ENCODE measurements at places on chromosomes 6 and 20.

GRCh38 chr6:21749754-21750153 is 156.2 kb downstream of the SOX4 start:
- DNase-seq = no peak

GRCh38 chr6:83594941-83595340 is 82.6 kb downstream of the PRSS35 start:
- DNase-seq = no peak

- no peak for DNase-seq
These were observed 1.4 kb upstream of the RALGAPB start for GRCh38 chr20:38471245-38471644.

- DNase-seq = no peak
These were observed 381.5 kb downstream of the TFAP2A start for GRCh38 chr6:10033223-10033829.

GRCh38 chr6:106509420-106510089 is 119.7 kb downstream of the RTN4IP1 start:
- no peak for DNase-seq

- DNase-seq = no peak
These were observed 61.3 kb upstream of the HEY2 start for GRCh38 chr6:125688138-125688537.

DNA sequence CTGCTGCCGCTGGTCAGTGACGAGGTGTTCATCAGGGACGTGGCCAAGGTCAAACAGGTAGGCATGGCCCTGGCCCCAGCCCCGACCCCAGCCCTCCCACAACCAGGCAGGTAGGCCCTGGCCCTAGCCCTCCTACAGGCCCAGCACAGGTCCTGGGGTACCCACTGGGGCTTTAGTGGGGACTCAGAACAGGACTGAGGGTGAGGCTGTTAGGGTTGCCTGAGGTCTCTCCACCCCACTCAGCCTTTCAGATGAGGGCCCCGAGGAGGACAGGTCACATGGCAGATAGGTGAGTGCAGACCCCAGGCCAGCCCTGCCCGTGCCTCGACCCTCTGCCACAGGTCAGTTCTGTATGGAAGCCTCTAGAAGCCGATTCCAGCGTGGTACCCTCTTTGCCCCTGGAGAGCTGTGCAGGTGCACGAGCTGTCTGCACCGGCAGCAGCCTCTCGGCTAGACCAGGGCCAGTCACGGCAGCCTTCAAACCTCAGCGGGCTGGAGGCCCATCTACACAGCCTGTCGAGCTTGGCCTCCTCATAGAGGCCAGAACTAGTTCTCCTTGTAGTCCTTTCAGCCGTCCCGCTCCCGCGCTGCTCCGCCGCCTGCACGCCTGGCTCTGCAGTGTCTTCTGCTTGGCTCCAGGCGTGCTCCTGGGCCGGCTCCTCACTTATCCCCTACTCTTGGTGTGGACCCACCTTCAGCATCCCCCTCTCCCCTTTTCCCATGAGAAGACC is 35.5 kb downstream of the PYGB start:
- no peak for DNase-seq

GRCh38 chr6:87180105-87180728 is 24.9 kb downstream of the ZNF292 start:
- no peak for DNase-seq

DNA sequence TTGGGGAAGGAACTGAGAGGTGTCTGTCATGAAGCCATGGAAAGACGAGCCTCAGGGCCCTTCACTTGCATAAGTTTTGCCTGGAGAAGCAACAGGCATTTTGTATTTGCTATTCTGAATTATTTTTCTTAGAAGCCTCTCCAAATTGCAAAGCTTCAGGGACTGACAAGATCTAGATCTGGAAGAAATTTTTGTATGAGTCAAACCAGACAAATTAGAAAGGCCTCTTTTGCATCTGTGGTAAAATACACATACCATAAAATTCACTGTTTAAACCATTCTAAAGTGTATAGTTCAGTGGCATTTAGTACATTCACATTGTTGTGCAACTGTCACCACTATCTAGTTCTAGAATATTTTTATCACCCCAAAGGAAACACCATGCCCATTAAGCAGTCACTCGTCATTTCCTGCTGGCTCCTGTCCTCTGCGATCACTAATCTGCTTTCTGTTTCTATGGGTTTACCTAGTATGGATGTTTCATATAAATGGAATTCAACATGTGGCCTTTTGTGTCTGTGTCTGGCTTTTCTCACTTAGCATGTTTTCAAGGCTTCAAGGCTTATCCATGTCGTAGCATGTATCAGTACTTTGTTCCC is 269.1 kb downstream of the PHF3 start:
- DNase-seq = no peak

DNA sequence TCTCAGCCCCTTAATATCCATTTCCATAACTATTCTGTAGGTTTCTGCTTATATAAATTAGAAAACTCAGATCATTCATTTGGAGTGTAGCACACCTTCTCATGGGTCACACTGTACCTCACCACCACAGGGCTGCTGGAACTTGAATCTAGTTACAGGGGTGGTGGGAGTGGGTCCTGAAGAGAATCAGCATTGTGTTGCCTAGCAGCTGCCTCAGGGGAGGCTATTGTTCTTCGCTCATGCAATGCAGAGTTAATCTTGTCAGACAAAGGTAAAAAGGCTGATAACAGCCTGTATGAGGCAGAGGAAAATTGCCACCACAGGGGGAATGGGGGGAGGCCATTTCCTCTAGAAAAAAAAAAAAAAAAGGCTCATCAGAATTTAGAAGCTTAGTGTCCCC is 496.0 kb upstream of the ADGRB3 start:
- DNase-seq = no peak

- DNase-seq = no peak
These were observed 46.7 kb upstream of the CARMIL1 start for GRCh38 chr6:25232479-25232878.

DNA sequence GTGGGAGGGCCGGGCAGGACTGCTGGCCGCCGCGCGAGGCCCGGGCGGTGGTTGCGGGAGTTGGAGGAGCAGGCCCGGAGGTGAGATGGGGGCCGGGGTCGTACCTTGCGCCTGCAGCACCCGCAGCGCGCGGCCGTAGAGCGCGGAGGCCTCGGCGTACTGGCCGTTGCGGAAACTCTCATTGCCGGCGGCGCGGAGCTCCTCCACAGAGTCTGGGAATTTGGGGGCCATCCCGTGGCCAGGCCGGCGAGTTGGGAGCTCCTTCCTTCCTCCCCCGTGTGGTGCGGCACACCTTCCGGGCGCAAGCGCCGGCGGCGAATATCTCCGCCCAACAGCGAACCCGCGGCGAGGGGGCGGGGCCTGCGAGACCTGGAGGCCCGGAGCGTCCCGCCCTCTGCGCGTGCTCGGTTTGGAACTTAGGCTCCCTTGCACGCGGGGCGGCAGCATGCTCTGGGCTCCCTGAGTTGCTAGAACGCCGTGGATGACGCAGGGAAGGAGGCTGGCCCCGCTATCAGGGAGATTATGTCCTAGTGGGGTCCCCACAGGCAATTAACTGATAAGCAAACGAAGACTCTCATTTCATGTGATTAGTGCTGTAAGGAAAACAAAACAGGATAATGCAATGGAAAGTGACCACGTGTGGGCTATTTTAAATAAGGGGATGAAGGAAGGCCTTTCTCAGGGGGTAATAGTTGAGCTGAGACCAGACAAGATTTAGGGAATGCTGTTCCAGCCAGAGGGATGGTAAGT is at the start of gene TOMM34:
TSS of gene TOMM34 (minus strand) at position 295 of the 750 bp plus-strand sequence. CDS start at position 231, 64 bp downstream.
- peak; percentile 92 for DNase-seq

GRCh38 chr6:144753023-144753705 is 468.0 kb downstream of the UTRN start:
- no peak for DNase-seq

DNA sequence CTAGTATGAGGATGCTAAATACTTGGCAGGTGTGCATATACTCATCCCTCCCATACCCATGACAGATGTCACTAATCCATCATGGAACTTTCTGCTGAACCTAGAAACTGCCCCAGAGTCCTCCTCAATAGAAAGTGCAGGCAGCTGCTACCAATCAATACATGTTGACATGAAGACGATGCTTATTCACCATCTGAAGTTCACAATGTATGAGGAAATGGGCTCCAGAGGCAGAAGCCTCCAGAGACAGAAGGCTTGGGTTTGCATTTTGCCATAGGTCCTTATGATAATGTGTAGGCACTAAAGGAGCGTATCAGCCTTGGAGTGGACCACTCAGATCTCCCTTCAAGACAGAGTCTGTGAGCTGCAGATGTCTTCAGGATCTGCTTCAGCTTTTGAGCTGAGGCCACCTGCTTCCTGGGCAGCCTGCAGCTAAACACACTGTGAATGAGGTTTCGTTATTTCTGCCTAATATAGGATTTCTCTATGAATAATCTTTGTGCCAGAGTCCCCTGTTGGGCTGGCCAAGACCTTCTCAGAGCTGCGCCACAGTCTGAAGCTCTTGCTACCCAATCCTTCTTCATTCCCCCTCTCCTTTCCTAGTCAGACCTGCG is 7.5 kb upstream of the KIAA1755 start:
- no peak for DNase-seq

DNA sequence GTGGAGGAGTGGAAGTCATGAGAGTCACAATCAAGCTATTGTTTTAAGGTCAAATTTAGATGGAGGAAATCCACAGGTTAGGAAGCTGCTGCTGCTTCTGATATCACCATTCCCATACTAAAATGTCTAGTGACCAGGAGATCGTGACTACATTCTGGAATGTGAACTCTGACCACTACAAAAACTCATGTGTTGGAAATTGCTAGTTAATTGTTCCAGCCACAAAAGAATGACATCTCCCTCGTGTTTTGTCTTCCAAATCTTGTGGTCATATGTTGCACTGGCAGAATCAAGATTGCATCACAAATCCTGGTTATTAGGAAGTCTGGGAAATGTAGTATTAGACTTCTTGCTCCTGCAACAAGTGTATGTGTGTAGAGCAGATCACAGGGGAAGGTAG is 441.9 kb downstream of the CD109 start:
- DNase-seq = no peak

DNA sequence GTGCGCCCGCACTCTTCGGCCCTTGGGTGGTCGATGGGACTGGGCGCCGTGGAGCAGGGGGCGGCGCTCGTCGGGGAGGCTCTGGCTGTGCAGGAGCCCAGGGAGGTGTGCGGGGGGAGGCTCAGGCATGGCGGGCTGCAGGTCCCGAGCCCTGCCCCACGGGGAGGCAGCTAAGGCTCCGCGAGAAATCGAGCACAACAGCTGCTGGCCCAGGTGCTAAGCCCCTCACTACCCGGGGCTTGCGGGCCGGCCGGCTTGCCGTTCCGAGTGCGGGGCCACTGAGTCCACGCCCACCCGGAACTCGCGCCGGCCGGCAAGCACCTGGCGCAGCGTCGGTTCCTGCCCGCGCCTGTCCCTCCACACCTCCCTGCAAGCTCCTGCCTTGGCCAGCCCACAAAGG is 462.3 kb upstream of the JARID2 start:
- DNase-seq = no peak

DNA sequence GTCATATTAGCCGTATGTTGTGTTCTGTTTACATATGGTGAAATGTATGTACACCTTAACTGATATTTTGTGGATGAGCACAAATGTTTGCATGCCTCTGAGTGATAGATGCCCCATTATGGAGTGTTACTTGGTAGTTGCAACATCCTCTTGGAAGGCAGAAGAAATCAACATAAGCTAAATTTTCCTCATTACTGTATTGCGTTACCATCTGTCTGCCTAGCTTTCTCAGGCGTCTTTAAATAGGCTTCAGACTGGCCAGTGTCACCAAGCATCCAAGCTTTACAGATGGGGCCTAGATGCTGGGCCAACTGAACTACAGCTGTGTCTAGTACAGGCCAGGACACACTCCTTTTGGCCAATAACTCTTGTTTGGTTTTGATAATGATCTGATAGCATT is 250.6 kb downstream of the SAMD5 start:
- no peak for DNase-seq

DNA sequence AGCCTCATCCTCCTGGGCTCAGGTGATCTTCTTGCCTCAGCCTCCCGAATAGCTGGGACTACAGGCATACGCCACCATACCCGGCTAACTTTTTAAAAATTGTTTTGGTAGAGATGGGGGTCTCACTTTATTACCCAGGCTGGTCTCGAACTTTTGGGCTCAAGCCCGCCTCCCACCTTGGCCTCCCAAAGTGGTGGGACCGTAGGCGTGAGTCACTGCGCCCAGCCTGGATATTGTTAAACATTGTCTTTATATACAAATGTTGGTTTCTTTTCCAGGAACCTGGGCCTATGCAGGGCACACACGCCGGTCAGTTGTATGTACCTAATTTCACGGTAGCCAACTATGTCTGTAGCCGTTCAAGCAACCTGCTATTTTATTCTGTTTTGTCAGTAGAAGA is 60.1 kb downstream of the SYNJ2 start:
- DNase-seq = no peak

- no peak for DNase-seq
These were observed 259.3 kb downstream of the TFAP2B start for GRCh38 chr6:51077821-51078518.

DNA sequence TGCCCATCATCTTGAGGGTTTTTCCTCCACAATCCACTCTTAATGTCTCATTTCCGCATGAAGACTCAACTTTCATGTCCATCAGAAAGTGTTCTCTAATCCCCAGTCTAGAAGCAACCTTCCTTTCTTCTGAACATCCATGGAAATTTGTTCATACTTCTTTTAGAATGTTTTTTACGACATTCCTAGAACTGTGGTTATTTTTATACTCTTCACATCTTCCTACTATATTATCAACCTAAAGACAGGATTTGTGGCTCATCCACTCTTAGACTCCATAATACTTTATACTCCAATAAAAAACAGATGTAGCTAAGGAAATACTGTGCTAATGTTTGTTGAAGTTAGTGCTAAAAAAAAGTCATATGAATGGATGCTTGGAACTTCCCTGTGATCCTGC is 1.4 kb upstream of the CAP2 start:
- no peak for DNase-seq

GRCh38 chr6:78611102-78611620 is 256.2 kb upstream of the IRAK1BP1 start:
- DNase-seq = no peak

GRCh38 chr6:31676904-31677303 is 4.0 kb downstream of the LY6G5C start:
- no peak for DNase-seq

- DNase-seq = peak; percentile 45
These were observed 155.4 kb downstream of the NRN1 start for GRCh38 chr6:5851261-5851757.

DNA sequence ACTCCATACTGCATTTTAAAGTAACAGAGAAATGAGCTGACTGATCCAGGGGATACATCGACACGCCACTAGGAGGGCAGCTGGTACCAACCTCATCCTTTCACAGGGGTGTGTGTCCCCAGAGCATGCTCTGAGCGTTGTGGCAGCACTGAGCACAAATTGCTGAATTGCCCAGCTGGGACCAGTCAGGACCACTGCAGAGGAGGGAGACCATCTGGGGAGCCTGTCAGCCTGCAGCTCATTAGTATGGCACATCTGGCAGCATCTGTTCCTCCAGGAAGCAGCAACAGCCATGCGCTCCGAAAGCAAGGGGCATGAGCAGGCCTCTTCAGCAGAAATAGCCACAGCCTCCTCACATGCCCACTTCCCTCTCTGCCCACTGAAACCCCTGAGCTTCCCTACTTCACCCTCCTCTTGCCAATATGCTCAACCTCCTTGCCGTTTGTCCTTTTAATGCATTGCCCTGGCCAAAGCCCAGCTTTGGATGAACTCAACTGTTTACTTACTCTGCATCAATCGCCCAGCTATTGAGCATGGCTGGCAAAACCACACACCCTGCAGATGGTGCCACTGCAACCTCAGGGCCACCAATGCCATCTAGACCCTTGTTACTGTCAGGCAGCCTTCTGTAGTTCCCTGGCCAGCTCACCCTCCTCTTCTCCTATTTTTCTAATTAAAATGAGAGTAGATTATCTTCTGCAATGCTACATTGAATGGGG is 77.6 kb upstream of the NEDD9 start:
- no peak for DNase-seq

- no peak for DNase-seq
These were observed 53.6 kb upstream of the TRERF1 start for GRCh38 chr6:42505385-42505718.

GRCh38 chr6:161906571-161906970 is 632.7 kb upstream of the AGPAT4 start:
- no peak for DNase-seq

All from stimulated activated CD8-positive, alpha-beta memory T cell treated with anti-CD3 and anti-CD28 coated beads, Interleukin-4, amount 100 ng/mL, for 4 hours (primary cell).